ENCODE measurements at places on chromosomes 4 and X.

- DNase-seq, result no peak
Observed at GRCh38 chr4:85496933-85497332, 22.0 kb downstream of the ARHGAP24 start.

DNA sequence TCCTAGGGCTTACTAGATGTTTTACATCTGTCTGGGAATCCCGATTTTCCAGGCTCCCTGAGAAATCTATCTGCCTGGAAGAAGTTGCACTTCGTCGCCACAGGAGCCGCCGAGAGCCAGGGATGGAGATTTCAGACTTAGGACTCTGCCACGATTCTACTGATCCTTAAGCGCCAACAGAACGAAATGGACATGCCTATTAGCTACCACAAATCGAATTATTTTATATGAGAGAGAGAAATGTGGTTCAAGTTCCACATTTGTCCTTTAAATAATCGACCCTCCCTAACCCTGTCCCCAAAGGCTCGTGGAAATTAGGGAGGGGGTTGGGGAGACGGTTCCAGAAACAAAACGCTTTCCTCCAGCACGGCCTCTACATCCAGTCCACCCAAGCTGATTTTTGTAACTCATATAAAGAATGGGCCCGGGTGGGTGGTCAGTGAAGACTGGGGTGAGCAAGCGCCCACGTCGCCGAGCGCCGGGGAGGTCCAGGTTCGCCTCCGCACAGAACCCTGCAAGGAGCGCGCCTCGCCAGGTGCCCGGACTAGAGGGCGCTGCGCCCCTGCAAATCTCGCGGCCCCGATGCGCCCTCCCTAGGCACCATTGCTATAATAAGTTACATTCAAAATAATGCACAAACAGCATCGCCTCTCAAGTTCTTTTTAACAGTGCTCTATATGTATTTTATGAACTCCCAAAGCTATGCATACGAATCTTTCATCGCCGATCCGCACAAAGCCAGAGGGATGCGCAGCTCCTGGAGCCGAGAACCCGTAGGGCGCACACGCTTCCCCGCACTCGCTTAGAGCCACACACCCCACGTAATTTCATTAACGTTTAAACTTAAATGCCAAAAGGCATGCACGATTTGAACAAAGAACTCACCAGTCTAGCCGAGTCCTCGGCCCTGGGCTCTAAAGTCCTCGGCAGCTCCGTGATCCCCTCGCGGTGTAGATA is 2.1 kb upstream of the FAT1 start:
- DNase-seq, result no peak

- no peak for DNase-seq
Observed at GRCh38 chr4:87975466-87975865, at the start of gene SPP1. Gene SPP1, plus strand, starts transcription at chr4:87975714. Its CDS starts 1,182 bp downstream, at chr4:87976896.

DNA sequence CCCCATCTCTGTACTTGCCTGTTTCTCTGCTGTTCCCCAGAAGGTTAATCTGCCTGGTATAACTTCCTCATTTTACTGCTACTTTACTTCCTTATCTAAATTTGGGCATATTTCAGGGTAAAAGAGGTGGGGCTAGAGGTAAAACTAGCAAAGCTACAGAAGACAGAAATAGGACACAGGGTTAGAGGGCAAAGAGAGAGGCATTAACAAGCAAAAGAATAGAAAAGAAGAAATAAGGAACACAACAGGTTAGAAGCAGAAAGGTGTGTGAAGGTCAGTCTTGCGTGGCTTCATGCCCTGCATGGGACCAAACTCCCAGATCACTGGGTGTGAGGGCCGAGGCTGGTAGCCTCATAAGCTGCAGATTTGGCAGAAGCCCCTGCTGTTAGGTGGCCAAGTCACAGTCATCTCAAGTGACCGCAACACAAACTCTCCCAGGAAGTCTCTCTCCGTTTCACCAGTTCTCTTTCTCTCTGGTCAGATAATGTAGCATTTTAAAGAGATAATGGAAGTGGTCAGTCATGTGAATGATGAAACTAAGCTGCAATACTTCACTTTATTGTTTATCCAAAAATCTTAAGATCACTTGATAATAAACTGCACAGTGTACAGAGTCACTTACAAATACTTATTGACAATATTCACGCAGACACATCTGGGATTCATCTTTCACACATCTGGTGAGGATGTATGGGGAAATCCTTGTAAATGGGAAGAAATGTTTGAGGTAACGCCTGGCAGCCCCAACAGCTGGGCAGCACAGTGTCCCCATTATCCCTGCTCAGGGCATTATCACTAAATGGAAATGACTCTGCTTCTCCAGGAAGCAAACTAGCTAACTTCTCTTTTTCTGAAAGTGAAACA is 16.4 kb downstream of the TMEM154 start:
- no peak for DNase-seq

DNA sequence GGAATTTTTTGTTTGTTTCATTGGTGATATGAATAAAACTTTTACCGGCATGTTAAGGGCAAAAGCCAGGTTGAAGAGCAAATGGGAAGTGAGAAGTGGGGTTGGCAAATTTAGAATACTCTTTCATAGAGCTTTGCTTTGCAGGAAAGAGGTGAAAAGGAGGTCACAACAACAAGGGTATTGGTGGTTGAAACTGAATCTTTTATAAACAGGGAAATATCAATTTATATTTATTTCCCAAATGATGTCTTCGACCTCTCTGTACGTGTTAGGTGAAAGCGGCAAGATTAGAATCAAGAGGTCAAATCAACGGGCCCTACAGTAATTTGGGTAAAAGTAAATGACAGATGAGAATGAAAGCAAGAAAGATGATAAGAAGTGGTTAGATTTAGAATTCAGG is 3.4 kb downstream of the SMR3A start:
- DNase-seq, result no peak

- DNase-seq, result no peak
Observed at GRCh38 chrX:79623098-79623762, 256.1 kb upstream of the ITM2A start.

- DNase-seq, result no peak
Observed at GRCh38 chrX:1336948-1337779, 579 bp downstream of the IL3RA start.

DNA sequence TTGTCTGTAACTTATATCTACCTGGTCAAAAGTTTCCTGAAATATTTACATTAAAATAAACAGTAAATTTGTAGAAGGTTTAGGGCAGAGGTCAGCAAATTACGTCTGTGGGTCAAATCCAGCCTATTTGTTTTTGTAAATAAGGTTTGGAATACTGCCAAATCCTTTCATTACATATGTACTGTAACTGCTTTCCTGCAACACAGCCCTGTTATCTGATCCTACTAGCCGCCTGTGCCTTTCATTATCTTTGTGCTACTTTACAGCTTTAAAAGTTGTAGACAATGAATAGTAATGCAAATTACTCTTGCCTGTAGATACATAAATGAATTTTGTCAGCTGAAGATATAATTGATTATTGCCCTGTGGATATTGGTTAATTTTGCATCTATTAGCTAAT is 369.6 kb upstream of the SLC7A11 start:
- DNase-seq, result no peak

DNA sequence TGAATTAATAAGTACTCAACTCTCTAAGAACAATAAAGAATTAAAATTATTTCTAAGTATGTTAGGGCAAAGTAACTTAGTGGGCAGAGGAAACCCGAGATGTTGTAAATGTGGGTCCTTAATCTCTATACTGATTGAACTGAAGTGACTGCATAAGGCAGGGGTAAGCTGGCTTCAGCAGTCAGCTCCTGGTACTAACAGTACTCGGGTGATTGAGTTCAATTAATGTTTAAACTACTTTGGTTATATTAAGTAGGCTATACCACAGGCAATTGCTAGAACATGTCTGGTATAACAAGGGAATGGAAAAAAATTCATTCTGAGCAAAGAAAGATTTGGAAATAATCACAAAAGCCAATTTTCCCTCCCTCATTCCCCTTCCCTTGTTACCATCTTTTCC is 90.7 kb downstream of the LNX1 start:
- no peak for DNase-seq

All from NCI-H1417 treated with DMSO at 0.1 percent for 48 hours (cell line).